ENCODE measurements at places on chromosomes 2 and 18.

GRCh38 chr2:40367652-40368051, 84.2 kb downstream of the SLC8A1 start:
- DNase-seq, result no peak

- no peak for DNase-seq
These were observed 728 bp downstream of the FAM168B start for GRCh38 chr2:131092458-131093005.

- no peak for DNase-seq
These were observed 97.1 kb downstream of the USP40 start for GRCh38 chr2:233469261-233470010.

- no peak for DNase-seq
These were observed 200.6 kb downstream of the NAPG start for GRCh38 chr18:10726198-10727068.

DNA sequence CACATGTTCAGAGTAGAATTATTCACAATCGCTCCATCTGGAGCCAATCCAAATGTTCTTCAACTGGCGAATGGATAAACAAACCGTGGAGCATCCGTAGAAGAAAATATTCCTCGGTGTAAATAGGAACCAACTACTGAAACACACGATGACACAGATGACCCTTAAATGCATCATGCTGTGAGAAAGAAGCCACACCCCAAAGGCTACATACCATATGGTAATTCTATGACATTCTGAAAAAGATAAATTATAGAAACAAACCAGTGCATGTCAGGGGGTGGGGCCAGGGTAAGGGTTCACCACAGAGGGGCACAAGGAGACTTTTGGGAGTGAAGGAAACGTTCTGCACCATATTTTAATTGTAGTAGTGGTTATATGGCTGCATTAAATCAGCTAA, 312.2 kb upstream of the SMIM21 start:
- DNase-seq, result no peak

DNA sequence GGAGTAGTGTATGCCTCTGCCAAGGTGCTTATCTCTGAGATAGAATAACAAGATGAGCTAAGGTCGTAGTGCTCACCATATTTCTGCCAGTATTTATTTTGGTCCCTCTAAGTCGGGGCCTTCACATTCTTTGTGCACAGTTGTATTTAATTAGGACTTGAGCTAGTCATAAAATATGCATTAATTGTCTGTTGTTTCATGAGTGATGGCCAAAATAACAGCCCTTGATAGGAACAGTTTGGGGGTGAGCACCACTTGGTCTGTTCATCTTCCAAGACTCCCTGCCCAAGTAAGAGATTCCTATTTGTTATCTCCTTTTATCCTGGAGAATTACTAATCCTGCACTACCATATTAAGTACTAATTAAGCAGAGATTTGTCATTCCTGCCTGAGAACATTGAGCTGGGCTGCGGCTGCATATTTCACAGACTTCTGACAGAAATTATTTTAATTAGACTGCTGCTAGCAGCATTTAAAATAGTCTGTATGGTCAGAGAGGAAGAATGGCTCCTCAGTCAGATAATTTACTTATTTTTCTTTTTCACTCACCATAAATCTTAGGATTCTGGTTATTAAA, 435.1 kb downstream of the MTX2 start:
- no peak for DNase-seq

DNA sequence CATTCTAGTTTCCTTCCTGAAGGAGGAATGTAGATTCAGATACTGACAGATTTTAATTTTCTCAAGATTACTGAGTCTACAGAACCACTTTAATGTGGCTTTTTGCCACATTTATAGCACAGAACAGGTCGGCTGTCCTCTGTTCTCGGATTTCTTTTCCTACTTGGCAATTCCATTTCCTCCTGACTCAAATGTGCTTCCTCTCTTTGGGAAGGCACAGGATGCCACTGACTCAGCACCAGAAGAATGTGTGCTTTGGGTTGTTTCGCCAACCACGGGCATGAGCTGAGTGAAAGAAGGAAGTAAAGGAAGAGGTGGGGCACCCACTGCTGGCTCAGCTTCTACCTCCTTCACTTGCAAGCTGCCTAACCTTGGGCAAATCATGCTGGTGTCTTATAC, 970.6 kb upstream of the ACVR2A start:
- no peak for DNase-seq

- DNase-seq, result no peak
These were observed 409.2 kb upstream of the HS6ST1 start for GRCh38 chr2:128727914-128728313.
